ENCODE measurements at places on chromosomes 4 and X.

DNA sequence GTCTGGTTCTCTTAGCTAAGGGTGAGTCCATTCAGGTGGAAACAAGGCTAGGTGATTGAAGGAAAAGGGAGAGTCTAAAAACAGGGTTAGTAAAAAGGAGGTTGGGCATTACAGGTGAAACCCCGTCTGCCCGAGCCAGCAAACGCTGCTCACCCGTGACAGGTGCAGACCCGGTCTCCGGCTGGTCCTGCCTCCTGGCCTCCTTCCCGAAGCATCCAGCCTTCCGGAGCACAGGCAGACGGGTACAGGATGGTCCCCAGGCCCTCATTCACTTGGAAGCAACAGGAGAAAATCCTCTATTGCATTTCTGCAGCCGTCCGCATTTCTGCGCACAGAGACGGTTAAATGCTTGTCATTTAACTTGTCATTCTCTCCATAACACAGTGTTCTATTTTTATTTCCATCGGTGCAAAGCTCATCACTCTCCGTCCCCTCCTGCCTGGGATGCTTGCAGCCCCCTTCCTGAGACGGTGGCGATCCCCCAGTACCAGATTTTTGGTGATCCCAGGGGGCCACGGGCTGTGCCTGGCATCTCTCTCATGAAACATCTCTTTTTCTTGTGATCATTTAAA is 90.8 kb upstream of the PPP2R3B start:
- DNase-seq = no peak

DNA sequence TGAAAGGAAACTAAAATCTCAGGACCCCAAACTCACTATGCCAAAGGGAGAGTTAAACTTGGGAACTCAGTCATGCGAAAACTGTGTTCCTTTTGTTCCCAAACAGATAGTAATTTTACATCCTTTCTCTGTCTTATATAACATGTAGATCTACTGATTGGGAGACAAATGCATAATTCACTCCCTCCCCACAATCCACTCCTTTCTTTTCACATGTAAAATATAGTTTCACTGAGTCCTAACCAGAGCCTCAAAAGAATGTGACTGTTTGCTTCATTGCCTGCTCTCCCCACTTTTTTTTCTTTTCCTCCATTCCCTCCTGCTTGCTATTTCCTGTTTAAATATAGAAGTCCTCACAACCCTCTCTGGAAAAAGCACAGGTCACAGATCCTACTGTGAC is 699.3 kb upstream of the ADGRL3 start:
- DNase-seq = no peak

DNA sequence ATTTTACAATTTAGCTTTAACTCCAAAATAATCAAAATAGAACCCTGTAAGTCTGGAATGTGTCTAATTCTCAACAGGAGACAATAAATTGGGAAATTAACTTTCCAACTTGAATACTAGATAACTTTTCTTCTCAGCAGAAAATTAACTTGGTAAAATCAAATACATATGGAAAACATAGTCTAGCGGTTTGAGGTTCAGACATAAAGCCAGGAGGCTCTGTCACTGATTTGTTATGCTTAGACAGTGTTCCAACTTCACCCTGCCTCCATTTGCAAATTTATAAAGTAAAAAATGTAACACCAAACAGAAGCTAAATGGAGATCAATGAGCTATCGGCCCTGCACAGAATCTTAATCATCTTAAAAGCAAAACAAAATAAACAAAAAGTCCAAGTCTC is 46.3 kb downstream of the TBCK start:
- no peak for DNase-seq

DNA sequence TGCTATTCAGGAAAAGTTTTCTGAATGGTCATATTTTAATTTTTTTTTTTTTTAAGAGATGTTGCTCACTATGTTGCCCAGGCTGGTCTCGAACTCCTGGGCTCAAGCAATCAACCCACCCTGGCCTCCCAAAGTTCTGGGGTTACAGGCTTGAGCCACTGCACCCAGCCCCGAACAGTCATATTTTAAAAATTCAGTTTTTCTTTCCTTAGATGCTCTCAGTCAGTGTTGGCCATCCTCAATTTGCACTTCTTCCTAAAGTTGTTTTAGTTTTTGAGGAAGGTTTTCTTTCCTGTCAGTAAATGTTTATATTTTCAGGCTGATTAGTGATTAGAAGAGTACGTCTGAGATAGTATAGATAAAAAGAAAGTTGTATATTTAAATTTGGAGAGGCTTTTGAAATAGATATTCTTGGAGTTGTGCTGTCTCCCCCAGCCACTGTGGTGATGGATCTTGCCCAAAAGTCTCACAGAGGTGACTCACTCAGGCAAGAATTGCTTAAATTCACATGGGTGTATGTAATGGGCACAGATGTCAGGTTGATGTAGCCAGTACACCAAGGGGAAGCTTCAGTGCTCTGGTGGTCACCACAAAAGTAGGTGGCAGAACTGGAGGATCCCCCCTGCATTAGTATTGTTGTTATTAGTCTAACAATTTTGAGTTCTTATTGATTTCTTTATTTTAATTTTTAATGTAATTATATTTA is 72.2 kb upstream of the ELOVL6 start:
- no peak for DNase-seq

- DNase-seq = no peak
These were observed 109.6 kb downstream of the ANXA3 start for GRCh38 chr4:78661086-78661690.

GRCh38 chrX:129361576-129361975 is 161.7 kb downstream of the SMARCA1 start:
- no peak for DNase-seq

DNA sequence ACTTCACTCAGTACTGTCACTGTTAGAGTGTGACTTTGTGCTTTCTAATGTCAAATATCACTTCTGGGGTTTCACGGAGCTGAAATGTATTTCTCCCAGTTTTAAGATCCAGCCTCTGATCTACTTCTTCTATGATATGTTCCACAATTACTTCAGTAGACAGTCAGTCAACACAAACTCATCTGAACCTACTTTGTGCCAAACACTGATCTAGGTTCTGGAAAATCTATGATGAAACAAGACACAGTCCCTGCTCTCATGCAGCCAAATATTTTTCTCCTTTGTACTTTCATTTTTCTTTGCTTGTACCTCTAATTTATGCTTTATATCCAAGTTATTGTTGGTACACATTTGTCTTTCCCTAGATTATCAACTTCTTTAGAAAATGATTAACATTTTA is 641.3 kb upstream of the FTHL17 start:
- no peak for DNase-seq
